ENCODE measurements at places on chromosomes 5 and 9.

GRCh38 chr5:2254880-2255750 lies 372.4 kb upstream of the IRX4 start:
- no peak for DNase-seq

GRCh38 chr5:132215329-132215728 lies 12.3 kb downstream of the P4HA2 start:
- peak; percentile 98 for DNase-seq

GRCh38 chr5:7868427-7868772 lies 431 bp downstream of the FASTKD3 start:
- DNase-seq, result peak; percentile 72

DNA sequence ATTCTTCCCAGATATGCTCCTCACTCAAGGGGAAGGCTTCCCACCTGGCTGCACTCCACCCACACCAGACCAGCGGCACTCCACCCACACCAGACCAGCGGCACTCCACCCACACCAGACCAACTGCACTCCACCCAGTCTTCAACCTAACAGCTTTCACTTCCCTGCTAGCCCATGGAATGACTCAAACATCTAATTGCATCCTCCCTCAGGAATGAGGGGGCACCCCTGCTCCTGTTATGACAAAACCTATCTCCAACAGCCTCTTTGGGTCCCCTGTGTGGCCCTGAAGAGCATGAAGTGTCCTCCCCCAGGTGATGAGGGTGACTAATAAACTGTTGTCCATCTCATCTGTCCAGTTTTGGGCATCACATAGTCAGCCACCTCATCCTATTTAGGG lies 556.6 kb upstream of the TUSC1 start:
- DNase-seq, result no peak

GRCh38 chr9:106829666-106830408 lies 33.1 kb upstream of the ZNF462 start:
- no peak for DNase-seq

DNA sequence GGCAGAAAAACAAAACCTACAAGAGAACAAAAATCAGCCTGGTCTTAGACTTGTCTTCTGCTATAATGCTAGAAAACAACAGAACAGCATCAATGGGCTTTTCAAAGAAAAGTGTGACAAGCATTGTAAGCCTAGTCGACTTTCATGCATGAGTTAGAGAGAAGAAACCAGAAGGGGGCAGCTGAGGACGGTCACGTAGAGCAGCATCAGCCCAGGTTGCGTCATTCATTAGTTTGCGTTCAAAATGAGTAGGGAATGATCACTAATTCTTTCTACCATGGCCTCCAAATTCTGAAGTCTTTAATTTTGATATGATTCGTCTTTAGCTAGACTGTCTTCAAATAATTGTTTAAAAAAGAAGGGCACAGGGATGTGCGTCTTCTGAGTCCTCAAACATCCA lies 4.7 kb upstream of the ISCA1 start:
- no peak for DNase-seq

All from osteoblast (primary cell).